Testis (tissue), 5 donors: ENCODE measurements at places on chromosomes 2 and 18. TPM values are rescaled to one million over a fixed set of nuclear protein-coding genes. Genes with fewer than 3 reads are reported as not detected.

Gene C2orf66
- total RNA-seq, result not detected

Gene PID1
- 15.5 TPM for total RNA-seq

Gene SPDYA
- total RNA-seq, result 28.7 TPM

Gene TUBB8B
- 8.0 TPM for total RNA-seq

DNA sequence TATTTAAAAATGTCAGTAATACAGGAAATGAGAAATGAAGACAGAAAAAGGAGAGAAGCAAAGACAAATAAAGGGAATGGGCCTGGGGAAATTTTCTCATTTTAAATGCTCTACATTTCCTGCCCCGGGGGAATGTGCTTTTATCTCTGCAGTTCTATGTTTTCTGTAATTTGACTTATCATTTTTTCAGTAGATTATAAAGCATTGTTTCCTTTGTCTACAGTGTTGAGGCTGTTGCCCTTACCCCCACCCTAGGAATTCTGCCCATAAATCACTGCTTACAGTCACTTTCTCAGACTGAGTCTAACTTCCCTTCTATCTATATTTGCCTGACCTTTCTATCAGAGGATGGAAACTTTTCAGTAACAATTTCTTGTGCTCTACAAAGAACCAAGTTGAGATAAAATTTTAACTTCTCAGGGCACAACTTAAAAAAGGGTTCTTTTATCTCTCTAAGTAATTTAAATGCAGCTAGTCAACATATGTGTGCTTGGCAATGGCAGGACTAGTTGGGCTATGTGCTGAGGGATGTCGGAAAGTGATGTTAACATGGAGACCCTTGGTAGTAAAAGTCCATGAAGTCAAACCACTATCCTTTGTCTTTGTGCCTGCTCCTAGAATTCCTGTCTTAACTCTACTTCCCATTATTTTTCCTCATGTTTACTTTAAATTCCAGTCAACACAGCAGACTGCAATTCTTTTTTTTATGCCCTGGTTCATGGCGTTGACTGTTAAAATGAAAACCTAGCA, 146.5 kb upstream of the MMADHC start:
- H3K27me3 ChIP-seq, result no peaks in the 10 kb centered on the region
- H3K27ac ChIP-seq, result peak overlapping the region; percentile 61
- H3K36me3 ChIP-seq, result no peaks in the 10 kb centered on the region
- peak; percentile 48 for DNase-seq
- H3K4me1 ChIP-seq, result peaks cover 36% of the 10 kb centered on the region
- H3K4me3 ChIP-seq, result no peak overlapping the region

GRCh38 chr2:73134471-73134870, 21.7 kb upstream of the RAB11FIP5 start:
- H3K36me3 ChIP-seq, result no peaks in the 10 kb centered on the region
- H3K4me1 ChIP-seq, result no peaks in the 10 kb centered on the region
- no peaks in the 10 kb centered on the region for H3K27me3 ChIP-seq
- no peak overlapping the region for H3K4me3 ChIP-seq
- no peak overlapping the region for H3K27ac ChIP-seq

DNA sequence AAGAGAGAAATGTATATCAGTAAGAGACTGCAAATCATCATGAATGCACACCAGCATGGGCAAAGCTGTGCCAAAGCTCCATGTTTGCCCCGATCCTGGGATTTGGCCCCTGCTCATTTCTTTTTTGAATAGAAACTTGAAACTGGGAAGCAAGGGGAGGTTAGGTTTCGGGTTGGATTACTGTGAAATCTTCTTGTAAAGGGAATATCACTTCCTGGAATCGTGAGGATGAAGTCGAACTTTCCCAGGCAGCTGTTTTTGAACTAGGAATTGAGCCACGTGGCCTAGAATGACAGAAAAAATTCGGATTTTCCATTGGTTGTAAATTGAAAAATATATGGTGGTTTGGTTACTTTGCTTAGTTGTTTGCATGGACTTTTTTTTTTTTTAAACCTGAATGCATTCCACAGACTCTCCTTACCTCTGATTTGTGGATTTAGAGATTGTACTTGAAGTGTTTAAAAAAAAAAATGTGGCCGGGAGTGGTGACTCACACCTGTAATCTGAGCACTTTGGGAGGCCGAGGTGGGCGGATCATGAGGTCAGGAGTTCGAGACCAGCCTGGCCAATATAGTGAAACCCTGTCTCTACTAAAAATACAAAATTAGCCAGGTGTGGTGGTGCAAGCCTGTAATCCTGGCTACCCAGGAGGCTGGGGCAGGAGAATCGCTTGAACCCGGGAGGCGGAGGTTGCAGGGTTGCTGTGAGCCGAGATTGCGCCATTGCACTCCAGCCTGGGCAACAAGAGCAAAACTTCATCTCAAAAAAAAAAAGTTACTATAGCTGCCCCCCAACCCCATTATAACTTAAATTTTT, 32.1 kb downstream of the GRHL1 start:
- no peaks in the 10 kb centered on the region for H3K27me3 ChIP-seq
- no peaks in the 10 kb centered on the region for H3K36me3 ChIP-seq
- H3K4me1 ChIP-seq, result peaks cover 7% of the 10 kb centered on the region
- H3K4me3 ChIP-seq, result no peak overlapping the region

- DNase-seq, result no peak
- no peaks in the 10 kb centered on the region for H3K4me1 ChIP-seq
- H3K36me3 ChIP-seq, result no peaks in the 10 kb centered on the region
- H3K27me3 ChIP-seq, result no peaks in the 10 kb centered on the region
- H3K27ac ChIP-seq, result no peak overlapping the region
These were observed 96.1 kb upstream of the ZEB2 start for GRCh38 chr2:144615866-144616565.

GRCh38 chr2:222920657-222921186, 59.9 kb downstream of the ACSL3 start:
- no peak for DNase-seq
- no peaks in the 10 kb centered on the region for H3K27me3 ChIP-seq
- H3K36me3 ChIP-seq, result no peaks in the 10 kb centered on the region

DNA sequence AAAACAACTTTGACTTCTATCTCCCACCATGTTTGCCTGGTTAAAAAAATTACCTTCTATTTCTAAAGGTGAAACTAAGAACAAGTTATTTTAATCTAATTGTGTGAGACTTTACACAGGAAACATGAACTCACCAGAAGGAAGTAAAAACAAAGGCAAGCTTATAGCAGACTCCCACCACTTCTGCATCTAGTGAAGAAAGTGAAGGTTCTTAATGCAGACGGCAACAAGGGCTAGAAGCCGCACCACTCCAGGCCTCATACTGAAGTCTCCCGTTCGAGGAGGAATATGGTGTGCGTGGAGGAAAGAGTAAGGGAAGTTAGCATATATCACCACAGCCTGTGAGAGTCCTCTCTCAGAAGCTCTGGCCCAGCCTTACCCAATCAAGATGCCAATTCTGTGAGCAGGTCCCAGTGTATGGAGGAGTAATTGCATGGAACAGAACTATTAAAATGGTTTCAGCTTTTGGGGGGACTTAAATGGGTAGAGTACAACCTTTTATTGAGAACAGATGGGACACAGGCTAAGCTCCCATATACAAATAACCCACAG, 958.7 kb downstream of the BCL11A start:
- H3K27ac ChIP-seq, result no peak overlapping the region
- H3K4me1 ChIP-seq, result no peaks in the 10 kb centered on the region
- no peaks in the 10 kb centered on the region for H3K36me3 ChIP-seq
- no peak for DNase-seq
